ENCODE measurements at places on chromosomes 16 and 17. TPM values are rescaled to one million over a fixed set of nuclear protein-coding genes. Genes with fewer than 3 reads are reported as not detected.

Gene SLC2A4
- 5.2 TPM for total RNA-seq

Gene TXNDC11
- total RNA-seq = 148 TPM

Gene DCTPP1
- 4.2 TPM for total RNA-seq

Gene SPSB3
- 234 TPM for total RNA-seq

Gene RAMP2
- 55.8 TPM for total RNA-seq

Gene TPSAB1
- 31.1 TPM for total RNA-seq

DNA sequence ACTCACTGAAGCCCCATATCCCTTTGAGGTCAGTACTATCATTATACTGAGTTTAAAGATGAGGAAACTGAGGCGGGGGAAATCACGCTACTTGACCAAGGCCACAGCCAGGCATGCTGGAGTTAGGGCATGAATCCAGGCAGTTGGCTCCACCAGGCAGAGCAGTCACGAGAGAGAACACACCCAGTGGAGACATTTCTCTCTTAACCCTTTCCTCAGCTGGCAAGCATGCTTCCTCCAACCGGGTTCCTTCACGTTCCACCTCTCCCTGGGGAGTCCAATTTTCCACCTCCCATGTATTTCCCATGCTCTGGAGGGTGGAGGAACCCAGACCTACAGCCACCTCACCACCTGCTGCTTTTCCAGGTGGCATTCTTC lies 32.8 kb downstream of the VAC14 start:
- DNase-seq = no peak

- no peak for DNase-seq
Observed at GRCh38 chr17:63644846-63645245, 22.6 kb downstream of the MAP3K3 start.

- no peak for DNase-seq
Observed at GRCh38 chr17:79116575-79117368, 42.1 kb downstream of the ENGASE start.

- peak; percentile 57 for DNase-seq
Observed at GRCh38 chr17:76659928-76660655, 16.5 kb upstream of the ST6GALNAC1 start.

DNA sequence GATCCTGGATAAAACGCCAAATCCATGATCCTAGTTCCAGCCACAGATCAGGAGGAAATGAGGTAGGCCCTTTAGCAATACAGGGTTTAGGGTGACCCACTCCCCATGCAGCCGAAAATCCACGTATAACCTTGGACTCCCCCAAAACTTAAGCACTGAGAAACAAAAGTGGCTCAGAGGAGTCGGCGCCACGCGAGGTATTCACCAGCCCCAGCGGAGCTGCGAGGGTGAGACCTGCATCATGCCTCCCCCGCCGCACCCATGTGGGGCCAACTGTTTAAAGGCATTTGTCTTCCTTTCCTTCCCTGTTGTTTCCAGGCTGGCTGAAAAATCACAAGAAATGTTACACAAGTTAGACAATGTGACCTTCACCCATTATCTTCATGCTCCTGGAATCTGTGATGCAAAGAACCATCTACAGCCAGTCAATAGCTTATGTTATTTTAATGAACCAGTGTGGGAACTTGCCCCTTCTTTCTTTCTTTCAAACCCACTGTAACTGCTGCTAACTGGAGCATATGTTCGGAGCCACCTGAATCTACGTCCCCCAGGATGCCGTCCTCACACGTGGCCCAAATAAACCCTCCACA lies 98.2 kb upstream of the METRNL start:
- peak; percentile 45 for DNase-seq

GRCh38 chr16:1908184-1908583 lies 10.0 kb downstream of the HS3ST6 start:
- no peak for DNase-seq

DNA sequence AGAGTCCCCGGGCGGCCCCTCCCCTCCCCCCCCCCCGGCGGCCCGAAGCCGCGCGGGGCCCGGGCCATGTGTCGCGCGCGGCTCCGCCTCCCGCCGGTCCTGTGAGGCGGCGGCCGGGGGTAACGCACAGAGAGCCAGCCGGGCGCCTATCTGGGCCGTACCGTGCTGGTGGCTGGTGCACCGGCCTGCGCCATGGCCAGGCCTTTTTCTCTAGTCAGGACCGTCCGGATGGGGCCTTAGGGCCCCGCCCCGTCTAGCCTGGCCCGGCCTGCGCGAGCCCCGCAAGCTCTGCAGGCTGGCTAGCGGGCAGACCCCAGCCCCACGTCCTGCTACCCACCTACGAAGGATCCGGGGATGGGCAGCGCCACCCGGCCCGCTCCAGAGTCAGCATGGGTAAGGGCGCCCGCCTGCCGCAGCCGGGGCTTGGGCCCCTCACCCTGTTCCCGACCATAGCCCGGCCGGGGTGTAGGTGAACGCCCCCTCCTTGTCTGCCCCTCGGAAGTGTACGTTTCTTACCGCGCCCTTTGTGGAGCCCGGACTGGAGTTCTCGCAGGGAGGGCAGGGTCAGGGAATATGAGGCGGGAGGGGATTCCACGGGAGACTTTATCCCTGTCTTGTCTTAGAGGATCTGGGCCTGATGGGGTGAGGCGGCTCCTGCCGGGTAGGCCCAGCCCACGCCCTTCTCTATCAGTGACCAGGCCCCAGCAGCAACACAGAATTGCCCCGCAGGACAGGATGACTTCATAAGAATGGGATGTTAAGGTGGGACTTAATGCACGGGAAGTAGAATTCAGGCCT lies at the start of gene CENPT:
Gene CENPT, minus strand, starts transcription at position 630 of the 798 bp plus-strand sequence. CDS start 13,834 bp downstream, outside the sequence.
- DNase-seq = peak; percentile 54

- no peak for DNase-seq
Observed at GRCh38 chr17:8477715-8478441, 42.2 kb downstream of the NDEL1 start.

GRCh38 chr16:27291722-27292240 lies 22.0 kb upstream of the IL4R start:
- no peak for DNase-seq

GRCh38 chr16:57091975-57092785 lies at the start of gene CPNE2:
TSS of gene CPNE2 (plus strand) at chr16:57092583. CDS start at chr16:57110743, 18,160 bp downstream.
- DNase-seq = peak; percentile 92

GRCh38 chr16:52597073-52597771 lies 50.3 kb upstream of the TOX3 start:
- no peak for DNase-seq

- DNase-seq = no peak
Observed at GRCh38 chr16:87583453-87584131, 18.7 kb upstream of the JPH3 start.

DNA sequence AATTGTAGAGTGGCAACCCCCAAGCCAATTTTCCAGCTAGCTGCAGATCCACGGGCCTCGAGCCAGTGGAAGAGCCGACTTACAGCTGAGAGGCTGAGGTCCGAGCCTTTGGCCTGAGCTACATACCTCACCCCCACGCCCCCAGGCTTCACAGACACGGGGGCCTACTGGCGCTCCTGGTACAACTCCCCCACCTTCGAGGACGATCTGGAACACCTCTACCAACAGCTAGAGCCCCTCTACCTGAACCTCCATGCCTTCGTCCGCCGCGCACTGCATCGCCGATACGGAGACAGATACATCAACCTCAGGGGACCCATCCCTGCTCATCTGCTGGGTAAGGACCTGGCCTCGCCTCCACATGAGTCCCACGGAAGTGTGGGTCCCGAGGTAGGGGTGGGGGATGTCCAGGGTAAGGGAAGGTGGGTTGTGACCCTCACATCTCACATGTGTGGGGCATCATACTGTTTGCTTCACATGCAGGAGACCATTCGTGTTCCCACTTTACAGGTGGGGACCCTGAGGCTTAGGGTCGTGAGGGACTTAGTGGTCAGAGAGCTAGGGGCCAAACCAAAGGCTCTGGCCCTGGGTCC lies 3.4 kb downstream of the ACE start:
- peak; percentile 57 for DNase-seq

GRCh38 chr17:83041305-83041704 lies 38.1 kb upstream of the METRNL start:
- DNase-seq = no peak

DNA sequence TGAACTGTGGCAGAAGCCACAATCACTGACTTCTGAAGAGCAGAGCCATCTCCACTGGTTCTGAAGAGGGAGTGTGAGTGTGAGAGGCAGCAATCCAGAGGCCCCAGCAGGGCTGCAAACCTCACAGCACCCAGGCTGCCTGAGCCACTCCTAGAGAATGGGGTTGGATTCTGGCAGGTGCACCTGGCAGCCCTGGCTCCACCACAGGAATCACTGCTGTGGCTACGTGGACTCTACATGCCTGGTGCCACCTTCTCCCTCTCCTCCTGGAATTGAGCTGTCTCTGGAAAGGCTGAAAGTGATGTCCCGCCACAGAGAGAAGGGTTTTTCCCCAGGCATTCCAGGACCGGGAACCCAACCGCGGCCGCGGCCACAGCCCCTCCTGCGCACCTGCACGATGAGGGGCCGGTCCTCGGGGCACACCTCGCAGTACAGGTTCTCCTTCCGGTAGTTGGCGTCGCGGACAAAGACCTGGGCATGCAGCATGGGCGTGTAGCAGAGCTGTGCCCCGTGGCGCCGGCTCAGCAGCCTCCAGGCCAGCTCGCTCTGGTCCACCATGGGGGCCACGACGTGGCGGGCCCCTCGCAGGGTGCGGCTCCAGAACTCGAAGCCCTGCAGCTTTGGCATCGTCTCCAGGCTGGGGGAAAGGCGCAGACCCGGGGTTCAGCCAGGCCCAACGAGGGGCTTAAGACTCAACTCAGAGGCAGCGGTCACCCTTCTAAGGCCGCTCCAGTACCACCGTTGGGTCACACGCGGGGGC lies 991 bp downstream of the DUS1L start:
- DNase-seq = peak; percentile 81

DNA sequence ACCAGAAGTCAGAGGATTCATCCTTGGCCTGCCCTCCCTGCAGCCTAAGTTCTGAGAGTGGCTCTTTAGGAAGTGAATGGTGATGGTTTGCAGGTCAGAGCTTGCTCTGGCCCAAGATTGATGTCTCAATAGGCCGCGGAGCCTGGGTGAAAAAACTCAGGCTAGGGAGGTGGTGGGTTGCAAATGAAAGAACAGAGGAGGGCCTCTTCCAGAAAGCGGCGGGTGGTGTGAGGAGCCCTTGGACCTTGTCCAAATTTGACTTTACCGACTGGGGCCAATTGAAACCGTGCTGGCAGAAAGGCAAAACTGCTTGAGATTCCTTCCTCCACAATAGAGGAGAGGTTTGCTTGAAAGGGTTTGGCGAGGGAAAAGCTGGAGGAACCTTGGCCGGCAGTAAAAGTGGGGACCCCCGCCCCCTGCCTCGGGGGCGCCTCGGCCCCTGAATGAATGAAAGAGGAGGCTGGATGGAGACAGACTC lies 331.3 kb downstream of the SEC14L1 start:
- DNase-seq = peak; percentile 80

DNA sequence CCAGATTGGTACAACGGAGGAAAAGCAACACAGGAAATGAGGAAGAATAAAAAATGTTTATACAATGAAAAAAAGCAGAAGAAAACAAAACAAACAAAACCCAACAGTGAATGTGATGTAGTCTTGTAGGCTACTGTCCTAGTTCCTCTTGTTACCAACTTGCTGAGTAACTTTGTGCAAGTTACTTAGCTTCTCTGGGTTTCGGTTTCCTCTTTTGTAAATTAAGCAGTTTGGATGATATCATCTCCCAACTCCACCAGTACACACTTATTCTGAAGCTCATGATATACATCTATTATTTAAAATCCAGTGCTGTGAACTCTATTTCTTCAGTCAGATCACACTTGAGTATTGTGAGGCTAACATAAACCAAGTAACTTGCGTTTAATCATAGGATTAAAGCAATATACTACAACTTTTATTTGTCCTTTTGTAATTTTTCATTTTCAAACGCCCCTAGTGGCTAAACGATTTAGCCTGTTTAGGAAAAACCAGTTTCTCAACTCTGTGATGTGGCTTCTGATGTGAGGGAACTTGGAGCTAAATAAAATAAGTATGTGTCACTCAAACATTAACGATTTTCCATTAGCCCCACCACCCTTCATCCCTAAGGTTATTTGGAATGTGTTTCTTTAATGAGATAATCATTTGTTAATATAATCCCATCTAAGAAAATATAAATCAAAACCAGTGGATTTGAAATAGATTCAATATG lies 1.4 kb upstream of the UNK start:
- no peak for DNase-seq

GRCh38 chr16:86195863-86196630 lies 297.1 kb downstream of the IRF8 start:
- DNase-seq = no peak

GRCh38 chr16:88338111-88338510 lies 44.6 kb upstream of the ZNF469 start:
- no peak for DNase-seq

GRCh38 chr17:27949304-27949703 lies 56.1 kb upstream of the LYRM9 start:
- DNase-seq = no peak

DNA sequence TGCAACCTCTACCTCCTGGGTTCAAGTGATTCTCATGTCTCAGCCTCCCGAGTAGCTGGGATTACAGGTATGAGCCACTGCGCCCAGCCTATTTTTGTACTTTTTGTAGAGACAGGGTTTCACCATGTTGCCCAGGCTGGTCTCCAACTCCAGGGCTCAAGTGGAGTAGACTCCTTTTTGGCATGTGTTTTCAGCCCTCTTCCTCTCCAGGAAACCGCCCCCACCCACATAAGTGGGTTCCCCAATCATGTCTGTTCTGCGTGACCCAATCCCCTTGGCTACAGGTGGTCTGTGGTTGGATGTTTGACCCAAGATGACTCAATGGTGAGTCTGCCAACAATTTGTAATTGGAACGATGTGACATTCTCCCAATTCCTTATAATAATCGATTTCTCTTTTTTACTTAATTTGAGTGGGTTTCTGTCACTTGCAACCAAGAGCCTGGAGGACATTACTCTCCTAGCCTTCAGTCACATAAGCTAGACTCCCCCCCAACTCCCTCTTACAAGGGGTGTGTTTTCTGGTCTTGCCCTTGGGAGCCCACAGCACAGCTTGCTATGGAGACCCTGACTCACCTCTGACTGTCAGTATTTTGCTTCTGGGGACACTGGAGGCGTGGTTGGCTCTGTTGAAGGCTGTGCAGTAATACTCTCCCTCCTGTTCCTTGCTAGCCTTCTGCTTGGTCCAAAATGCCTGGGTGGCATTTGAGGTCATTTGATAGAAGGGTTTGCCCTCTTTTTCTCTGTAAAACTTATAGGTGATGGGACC lies 34.9 kb downstream of the PECAM1 start:
- no peak for DNase-seq
